ENCODE measurements at places on chromosomes 13 and 19. TPM values are rescaled to one million over a fixed set of nuclear protein-coding genes. Genes with fewer than 3 reads are reported as not detected.

GRCh38 chr13:40982772-40983171, 36.3 kb downstream of the ELF1 start:
- DNase-seq: peak; percentile 15

DNA sequence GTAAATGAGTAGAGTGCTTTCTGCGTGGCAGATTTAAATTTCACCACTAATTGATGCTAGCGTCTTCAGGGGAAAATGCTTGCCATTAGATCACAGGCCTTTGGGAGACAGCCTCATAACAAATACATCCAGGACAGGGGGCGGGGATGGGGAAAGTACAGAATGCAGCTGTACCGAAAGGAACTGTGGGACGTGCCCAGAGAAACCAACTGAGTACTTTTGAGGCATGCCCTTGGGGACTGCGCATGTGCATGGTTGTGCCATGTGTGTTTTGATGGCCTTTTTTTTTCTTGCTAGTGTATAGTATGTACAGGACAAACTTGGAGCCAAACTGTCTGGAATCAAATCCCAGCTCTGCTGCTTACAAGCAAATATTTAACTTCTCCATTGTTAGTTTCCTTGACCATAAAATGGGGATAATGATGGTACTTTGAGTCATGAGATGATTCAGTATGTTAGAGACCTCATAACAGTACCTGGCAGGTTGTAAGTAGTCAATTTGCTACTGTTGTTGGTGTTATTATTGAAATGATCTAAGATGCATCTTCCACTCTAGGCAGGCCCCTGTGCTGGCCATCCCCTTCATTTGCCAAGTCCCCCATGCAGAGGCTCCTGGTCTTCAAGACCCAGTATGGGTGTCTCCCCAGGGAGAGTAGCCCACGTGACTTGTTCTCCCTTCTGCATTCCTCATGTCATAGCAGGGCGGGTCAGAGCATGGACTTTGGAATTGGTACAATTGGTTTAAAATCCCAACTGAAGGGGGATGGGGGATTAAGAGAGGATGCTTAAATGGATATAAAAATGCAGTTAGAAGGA, 68.3 kb upstream of the NPAS1 start:
- peak; percentile 90 for DNase-seq

Gene CGB1
- not detected for total RNA-seq

- no peak for DNase-seq
Observed at GRCh38 chr13:104111031-104111430, 1044.8 kb upstream of the SLC10A2 start.

GRCh38 chr13:110216398-110217041, 90.4 kb downstream of the COL4A1 start:
- DNase-seq: no peak

DNA sequence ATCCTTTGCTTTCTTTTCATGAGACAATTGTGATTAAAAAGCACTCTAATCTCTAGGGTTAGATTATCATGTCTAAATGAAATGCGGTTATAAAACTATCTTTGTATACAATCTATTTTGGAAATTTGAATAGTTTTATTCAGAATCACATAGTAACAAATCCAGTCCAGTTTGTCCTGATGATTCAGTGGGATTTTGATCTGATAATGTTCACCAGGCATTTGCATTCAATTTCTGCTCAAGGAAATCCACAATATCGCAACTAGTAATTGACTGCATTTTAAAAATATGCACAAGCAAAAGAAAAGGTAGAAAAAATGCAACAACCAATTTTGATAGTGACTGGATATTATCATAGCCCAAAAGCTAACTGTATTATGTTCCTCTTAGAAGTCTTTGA, 63.8 kb downstream of the ITGBL1 start:
- DNase-seq: no peak

GRCh38 chr19:43934055-43934984, 762 bp downstream of the ZNF45 start:
- DNase-seq: peak; percentile 1
